ENCODE measurements at places on chromosomes 11 and 22. TPM values are rescaled to one million over a fixed set of nuclear protein-coding genes. Genes with fewer than 3 reads are reported as not detected.

DNA sequence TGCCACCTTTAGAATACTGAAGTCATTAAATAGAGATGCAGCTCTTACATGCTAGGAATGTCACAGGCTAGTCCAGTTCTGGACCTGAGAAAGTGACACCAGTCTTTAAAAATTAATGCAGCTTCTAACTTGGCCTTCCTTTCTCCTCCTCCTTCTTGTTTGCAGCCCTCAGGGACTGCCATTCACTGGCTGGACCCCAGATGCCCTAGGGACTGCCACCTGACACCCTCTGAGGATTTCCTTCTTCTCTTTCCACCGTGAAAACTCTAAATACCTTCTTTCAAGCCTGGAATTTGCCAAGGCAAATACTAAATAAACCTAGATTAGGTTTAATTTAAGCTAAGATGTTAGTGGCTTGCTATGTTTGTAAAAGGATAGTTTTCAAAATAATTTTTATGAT lies 78.4 kb downstream of the MUC15 start:
- DNase-seq = no peak

GRCh38 chr11:7252683-7253213 lies 1.0 kb downstream of the SYT9 start:
- peak; percentile 23 for DNase-seq

DNA sequence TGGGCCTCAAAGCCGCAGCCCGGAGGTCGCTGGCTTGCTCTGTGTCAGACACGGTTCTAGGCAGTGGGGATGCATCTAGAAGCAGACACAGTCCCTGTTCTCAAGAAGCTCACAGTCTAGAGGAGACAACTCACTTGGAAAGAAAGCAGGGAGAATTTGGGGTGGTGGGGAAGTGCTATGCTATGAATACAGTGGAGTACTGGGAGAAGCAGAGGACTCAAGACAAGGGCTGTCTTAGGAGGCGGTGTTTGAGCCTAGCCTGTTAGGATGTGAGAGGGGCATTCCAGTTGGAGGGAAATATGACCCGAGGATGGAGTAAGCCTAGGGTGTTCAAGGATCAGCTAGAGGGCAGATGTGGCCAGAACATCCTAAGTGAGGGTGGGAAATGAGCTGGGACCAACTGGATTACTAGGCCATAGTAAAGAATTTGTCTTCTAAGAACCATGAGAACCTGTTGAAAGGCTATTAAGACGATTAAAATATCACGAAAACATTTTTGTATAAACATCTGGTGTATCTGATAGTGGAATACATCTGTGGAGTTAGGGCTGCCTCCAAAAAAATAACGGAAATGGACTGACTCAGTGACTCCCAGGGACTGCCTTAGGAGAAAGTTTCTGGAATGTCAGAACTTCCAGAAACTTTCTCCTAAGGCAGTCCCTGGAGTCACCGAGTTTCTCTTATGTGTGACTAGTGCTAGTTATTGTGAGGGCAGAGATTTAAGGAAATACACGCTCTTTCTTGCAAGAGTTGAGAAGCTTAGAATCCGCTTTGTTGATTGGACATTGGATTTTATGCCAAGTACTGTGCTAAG lies 1.1 kb upstream of the PITPNB start:
- DNase-seq = peak; percentile 48

DNA sequence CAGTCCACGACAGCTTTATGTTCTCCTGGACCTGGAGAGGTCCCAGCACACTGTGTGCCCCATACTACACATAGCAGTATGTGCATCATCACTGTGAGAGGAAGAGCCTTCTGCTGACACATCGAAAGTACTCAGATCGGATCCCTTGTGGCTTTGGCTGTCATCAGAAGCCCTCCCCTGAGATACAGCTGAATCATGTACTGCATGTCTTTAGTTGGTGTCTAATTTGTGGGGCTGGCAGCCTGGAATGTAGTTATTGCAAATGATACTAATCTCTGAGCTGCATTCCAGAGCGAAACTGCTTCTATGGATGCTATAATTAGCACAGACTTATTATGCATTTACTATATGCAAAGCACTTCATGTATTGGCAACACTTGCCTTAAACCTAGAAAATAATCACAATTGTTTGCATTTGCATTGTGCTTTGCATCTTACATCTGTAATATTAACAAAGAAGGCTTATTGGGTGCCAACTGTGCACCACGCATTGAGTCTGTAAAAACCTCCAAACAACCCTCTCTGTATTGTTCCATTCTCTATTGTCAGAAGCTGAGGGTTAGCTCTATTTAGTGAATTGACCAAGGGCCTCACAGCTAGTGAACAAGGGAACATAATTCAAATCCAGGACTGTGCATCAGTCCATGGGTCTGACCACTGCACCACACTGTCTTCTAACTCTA lies 89.2 kb upstream of the CRTAM start:
- DNase-seq = peak; percentile 87

- DNase-seq = no peak
These were observed 155.4 kb upstream of the PDGFD start for GRCh38 chr11:104319396-104319795.

Gene TBC1D10A
- 35.5 TPM for total RNA-seq

Gene ZP1
- total RNA-seq = not detected

GRCh38 chr11:3198815-3199214 lies 19.8 kb downstream of the MRGPRG start:
- DNase-seq = no peak

Gene TH
- total RNA-seq = not detected

DNA sequence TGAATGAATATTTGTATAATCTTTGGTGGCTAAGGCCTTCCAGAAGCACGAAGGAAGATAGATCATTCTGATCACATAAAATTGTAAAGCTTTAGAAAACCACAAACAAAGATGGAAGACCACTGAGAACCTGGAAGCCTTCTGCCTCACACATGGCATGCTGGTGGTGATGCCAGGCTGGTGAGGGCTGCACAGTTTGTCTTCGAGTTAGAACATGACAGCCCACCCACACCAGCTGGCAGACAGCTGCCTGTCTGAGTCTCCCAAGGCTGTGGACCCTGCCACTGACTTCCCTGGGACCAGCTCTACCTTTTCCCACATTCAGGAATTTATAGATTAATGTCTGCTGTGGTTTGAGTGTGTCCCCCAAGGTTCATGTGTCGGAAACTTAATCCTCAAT lies 48.8 kb upstream of the B3GAT1 start:
- no peak for DNase-seq

GRCh38 chr11:70568035-70568813 lies 169.9 kb downstream of the CTTN start:
- peak; percentile 85 for DNase-seq

GRCh38 chr11:15890031-15890713 lies 466.2 kb downstream of the SOX6 start:
- DNase-seq = no peak

DNA sequence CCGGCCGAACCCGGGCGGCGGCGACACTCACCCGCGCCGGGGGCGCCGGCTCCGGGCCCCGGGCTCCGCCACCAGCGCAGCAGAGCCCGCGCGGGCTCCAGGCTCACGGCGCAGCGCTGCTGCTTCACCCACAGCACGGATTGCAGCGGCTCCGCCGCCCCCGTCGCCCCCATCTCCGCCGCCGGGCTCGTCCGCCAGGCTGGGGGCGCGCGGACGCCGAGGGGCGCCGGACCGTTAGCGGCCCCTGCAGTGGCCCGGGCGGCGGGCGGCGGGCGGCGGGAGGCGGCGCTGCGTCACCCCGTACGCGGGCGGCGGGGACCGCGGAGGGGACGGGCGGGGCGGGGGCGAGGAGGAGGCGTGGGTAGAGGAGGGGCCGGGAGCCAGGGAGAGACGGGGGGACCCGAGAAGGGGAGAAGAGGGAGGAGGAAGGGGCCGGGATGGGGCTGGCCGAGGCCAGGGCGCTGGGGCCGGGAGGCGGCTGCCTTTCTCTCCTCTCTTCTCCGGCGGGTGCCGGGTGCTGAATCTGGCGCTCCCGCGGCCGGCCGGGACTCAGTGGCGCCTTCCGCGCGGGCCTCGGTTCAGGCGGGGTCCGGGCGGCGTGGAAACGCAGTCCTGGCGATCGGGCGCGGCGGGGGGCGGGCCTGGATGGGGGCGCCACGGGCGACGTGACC lies at the start of gene CERK:
CERK (minus strand) TSS at position 277 of the 671 bp plus-strand sequence; CDS start at position 173, 104 bp downstream.
- peak; percentile 65 for DNase-seq

Gene HEPN1
- total RNA-seq = not detected

DNA sequence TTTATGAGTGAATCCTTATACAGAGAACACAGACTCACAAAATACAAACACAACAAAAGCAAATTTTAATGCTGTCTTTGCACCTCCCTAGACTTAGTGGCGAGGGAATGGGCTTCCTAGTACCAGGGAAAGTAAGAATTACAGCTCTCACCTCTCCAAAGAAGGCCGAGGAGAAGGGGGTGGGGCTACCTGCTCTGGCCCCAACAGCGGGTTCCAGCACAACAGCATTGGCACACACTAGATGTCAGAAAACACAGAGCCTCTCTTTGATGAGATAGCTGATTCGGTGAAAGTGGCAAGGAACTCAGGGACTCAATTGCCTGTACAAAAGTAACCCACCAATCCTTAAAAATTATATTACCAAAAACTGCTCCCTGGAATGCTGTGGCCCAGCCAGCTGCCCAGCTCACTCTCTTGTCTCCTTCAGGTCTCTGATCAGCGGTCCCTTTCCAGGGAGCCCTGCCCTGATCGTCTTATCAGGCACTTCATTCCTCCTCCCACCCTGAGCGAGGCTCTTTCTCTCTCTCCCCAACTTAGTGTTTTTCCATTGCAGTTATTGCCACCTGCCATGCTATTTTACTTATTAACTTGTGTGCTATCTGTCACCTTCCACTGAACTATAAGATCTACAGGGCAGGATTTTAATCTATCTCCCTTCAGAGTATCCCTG lies 30.7 kb downstream of the SPON1 start:
- no peak for DNase-seq
